ENCODE measurements at places on chromosomes 4 and X.
A peak's percentile ranks its signal among the peaks of the same experiment; 100 is the strongest.

- no peak for DNase-seq
Measured at GRCh38 chrX:23013366-23013765, 13.6 kb downstream of the DDX53 start.

GRCh38 chr4:122695226-122695625 lies 37.3 kb upstream of the BBS12 start:
- DNase-seq: no peak

DNA sequence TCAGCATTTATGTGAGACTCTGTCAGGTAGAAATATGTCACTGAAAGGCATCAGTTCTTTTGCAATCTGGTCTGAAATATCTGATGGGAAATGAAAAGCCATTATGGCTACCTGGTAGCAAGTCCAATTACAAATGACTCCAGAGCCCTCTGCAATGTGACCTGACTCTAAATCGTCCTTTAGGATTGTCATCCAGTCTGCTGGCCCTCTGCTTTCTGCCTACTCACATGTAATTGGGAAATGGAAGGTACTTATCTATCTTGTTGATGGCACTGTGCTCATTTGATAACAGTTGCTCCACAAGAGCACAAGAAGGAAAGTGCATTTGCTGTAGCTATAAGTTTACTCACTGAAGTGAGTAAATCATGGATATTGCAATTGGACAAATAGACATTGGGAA lies 799.8 kb downstream of the RAPGEF2 start:
- DNase-seq: no peak

- DNase-seq: no peak
Measured at GRCh38 chr4:139684351-139684750, 18.7 kb downstream of the MGST2 start.

DNA sequence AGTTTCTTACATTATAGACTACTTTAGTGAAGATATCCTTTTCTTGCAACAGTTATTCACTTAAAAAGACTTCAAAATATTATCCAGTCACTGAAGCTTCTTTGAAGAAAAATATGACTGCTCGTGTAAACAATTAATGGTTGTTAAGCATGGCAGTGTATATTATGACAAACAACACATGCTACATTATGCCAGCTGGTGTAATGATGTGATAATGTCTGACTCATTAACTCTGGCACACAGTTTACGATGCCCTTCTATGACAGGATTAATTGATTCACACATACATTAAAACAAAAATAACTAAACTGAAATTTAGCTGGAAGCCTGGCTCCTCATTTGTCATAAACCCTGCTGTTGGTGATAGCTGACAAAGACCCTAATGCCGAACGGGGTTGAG lies 22.4 kb downstream of the GK2 start:
- no peak for DNase-seq

DNA sequence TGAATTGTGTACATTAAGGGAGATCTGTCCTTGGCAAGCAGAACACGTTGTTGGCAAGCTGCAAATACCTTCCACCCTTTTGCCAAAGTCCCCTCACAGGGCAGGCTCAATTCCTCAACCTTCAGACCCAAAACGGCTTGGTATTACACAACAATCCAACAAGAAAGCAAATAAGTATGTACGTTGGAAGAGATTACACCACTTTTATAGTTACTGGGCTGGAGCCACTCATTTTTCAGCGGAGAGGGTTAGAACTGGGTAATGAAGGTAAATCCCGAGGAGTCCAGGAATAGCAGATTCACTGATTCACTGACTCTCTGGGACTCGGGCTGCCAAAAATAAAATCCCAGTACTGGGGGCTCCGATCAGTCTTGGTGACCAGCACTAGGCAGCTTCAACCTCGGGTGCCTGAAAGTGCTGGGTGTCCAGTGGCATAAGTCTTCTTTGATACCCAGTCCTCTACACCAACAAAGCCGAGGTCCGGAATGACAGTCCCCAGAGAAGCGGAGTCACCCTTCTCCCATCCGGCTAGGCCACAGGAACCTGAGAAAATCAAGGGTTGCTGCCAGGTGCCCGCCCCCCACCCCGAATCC lies 587 bp downstream of the TIMM8A start:
- DNase-seq: no peak

DNA sequence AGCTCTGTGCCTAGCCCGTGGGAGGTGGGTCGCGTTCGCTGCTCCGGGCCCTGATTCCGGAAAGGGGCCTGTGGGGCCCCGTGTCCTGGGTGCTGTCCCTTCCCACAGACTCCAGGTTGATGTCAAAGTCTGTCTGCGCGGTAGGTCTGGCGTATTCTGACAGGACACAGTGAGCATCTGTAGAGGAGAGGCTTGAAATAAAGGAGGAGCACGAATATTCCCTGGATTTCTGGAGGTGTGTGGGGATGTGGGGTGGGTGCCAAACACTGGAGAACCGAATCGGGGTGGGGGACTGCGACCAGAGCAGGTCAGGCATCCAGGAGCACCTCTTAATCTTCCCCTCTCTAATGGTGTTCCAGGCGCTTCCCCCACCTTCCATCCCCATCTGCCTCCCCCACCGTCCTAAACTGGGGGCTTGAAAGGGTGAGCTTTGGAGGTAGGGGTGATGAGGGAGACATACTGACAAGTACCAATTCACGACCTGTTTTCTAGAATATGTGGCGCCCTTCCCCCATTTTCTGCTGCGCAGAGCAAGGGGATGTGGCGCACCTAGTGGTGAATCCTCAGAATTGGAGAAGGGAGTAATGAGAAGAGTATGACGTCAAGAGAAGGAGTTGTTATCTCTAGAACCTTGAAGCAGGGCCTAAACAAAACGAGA lies 877 bp downstream of the GPRASP1 start:
- peak; percentile 40 for DNase-seq

- no peak for DNase-seq
Measured at GRCh38 chr4:38601244-38601915, 62.6 kb upstream of the KLF3 start.

DNA sequence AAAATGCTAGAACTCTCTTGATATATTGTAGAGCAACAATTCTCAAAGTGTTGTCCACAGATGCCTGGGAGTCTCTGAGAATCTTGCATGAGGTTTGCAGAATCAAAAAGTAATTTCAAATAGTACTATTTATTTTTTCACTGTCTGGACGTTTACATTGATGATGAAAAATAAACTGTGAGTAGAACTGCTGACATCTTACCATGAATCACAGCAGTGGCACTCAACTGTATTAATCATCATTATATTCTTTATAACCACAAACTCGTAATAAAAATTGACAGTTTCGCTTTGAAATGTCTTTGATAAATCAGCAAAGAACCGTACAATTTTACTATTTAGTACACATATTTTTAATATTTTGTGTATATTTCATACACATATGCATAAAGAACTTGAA lies 94.5 kb downstream of the NAF1 start:
- DNase-seq: no peak

DNA sequence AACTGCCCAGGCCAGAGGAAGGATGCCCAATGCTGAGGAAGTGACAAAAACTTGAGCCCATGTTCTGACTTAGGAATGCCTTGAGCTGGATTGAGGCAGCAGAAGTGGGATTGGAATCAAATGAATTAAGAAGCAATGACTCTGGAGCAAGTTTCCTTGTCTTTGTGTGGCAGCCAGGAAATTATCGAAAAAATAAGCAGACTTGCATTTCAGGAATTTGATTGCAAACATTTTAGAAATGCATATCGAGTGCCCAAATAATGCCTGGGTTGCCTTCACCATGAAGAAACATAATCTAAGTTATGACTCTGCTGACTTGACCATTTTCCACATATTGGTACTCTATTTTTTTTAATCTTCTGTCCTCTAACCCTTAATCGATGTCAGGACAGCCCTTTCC lies 9.5 kb downstream of the CYTL1 start:
- DNase-seq: no peak

GRCh38 chr4:172515266-172515879 lies 653.2 kb upstream of the GALNT7 start:
- DNase-seq: no peak

DNA sequence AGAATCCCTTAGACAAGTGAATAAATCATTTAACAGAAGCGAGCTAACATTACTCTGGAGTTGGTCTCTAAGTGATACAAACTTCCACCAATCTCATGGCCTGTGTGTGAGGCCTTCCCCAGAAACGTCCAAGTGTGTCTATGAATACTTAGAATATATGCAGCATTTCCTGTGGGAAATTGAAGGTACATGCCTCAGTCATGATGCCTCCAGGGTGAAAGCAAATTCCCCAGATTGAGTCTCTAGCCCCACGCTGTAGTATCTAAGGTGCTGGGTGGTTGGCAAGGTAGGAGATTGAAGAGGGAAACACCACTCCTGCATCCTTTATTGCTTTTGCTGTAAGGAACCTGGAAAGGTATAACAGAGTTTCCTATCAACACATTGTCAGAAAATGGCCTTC lies 113.8 kb downstream of the IL13RA2 start:
- no peak for DNase-seq

DNA sequence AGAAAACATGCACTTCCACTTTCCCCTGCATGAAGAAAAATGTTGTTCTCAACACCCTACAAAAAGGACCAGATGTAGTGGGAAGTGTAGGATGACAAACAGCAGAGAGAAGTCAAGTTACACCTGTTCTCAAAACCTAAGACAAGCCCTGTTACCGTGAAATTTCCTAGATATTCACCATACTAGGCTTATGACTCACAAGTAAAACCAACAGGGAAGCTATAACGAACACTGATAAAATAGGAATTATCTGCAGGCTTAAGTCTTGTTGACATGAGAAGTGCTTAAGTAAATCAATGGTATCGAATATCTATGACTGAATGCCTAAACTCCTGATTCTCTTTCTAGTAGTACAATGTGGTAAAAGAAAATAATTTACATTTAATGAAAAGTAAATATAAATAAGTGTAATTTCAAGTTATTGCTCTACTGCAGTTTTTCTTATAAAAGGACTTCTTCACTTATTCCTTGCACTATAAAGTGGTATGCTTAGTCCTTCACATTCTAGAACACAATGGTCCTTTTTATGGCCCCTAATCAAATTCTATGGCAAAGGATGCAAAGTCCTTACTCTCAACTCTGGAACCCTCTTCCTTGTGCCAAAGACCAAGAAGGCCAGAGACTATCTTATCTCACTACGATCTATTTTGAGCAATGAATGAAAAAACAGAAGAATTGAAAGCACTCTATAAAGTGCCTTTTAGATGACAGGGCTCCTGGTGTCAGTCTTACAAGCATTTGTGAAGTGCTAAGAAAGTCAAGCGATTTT lies 19.6 kb downstream of the AP1S2 start:
- no peak for DNase-seq

DNA sequence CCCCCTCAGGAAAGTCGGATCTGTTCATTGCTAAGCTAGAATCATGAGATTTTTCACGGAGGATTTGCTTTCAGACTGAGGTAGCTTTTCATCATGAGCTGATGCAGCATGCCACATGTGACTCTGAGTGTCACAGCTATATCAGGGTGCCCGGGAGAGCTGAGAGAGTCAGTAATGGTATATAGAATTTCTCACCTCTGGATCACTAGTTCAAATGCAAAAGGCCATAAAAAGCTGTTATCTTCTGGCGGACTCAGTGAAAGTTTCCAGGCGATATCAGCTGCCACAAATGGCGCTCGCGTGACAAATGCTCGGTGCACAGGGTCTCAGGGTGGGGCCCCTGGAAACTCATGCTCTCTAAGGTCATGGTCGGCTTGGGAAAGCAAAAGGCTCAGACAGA lies 150.1 kb downstream of the DHX15 start:
- DNase-seq: no peak

DNA sequence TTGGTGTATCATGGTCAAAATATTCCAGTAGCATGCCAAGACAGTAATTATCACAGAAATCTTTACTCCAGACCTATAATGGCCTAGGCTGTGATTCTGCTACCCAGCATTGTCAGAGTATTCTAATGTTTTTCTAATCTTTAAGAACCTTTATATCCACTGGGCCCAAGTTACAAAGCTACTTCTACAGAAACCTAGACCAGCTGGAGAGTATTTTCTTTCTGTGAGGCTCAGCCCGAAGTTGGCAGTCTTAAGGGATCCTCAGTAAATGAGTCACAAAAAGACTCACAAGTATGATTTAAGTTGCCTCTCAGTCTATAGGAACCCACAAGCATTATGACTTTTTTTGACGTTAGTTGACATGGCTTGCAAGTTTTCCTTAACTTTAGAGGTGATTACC lies 638.5 kb upstream of the FAM241A start:
- no peak for DNase-seq

DNA sequence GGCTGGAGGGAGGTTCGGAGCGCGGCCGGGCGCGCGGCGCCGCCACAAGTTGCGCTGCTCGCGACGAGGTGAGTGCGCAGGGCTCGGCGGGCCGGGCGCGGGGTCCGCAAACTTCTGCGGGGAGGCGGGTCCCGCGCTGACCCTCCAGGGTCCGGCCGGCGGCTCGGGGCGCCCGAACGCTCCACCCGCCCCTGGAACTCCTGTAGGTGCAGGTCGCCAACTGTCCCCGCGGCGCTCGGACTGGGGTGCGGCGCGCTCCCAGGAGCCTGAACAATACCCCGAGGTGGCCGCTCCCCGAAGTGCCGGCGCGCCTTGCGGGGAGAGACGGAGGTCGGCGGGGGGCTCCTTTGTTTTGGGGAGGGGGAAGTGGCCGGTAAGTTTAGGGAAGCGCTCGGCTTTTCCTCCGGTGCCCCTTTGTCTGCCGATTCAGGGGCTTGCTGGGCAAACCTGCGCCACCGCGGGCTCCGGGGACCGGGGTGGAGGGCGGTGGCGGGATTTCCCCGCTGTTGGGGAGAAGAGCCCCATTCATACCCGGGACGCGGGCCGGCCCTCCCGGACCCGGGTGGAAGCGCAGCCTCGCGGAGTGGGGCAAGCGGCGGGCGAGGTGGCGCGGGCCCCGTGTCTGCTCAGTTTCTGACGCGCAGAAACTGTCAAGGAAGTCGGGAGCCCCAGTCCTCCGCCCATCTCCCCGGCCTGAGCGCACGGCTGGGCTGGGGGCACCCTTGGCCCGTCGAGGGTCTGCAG lies 694 bp downstream of the TBL1X start:
- DNase-seq: peak; percentile 19

- no peak for DNase-seq
Measured at GRCh38 chr4:93658443-93658842, 170.1 kb upstream of the ATOH1 start.

- DNase-seq: no peak
Measured at GRCh38 chr4:77084019-77084639, 8.3 kb upstream of the CCNI start.

GRCh38 chr4:38092701-38093100 lies 132.5 kb downstream of the PTTG2 start:
- DNase-seq: no peak

GRCh38 chr4:151887816-151888180 lies 127.0 kb upstream of the GATB start:
- DNase-seq: no peak

DNA sequence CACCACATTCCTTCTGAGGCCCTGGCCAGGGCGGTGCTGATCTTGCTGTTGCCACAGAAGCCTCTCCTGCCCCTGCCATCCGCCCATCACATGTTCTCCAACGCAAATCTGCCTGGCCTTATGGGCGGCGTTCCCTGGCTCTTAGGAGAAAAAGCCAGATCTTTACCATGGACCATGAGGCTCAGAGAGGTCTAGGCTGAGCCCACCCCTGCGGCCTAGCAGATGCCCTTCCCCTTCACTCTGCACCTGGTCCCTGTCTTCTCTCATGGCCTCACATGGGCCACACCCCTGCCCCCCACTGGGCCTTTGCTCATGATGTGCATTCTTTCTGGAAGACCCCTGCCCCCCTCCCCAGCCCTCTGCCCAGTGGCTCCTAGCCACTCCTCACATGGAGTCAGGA lies 78.5 kb downstream of the CRMP1 start:
- no peak for DNase-seq

- DNase-seq: no peak
Measured at GRCh38 chr4:180333162-180333561, 1910.0 kb upstream of the TENM3 start.
